ENCODE measurements at places on chromosomes 7 and 10. TPM values are rescaled to one million over a fixed set of nuclear protein-coding genes. Genes with fewer than 3 reads are reported as not detected.

DNA sequence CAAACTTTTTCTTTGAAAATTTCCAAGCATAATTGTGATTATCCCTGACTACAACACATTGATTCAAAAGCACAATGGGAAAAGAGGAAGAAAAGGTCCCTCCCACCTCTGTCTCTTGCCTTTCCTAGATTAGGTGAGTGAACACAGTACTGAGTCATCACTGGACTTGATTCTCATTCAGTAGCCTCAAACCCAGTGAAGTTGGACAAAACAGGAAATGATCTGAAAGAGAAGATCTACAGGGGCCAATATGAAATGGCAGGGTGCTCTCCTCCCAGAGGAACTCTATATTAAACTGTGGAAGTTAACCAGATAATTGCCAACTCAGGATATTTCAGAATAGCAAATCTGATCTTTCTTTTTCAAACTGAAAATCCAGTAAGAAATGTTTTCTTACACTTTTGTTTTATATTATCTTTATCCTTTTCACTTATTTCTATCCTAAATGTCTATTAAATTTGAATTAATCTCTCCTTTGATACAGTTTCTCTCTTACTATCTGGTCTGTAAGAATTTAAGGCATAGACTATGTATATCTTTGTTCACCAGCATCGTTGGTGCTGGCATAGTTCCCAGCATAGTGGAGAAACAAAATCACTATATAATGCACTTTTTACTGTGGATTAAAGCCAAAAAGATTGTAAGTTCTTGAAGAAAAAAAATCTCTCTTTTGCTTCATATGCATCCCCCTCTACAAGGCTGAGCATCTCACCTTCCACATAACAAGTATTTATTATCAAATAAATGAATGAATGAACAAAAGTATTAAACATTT lies 41.4 kb upstream of the IKZF1 start:
- H3K36me3 ChIP-seq = no peaks in the 10 kb centered on the region
- no peaks in the 10 kb centered on the region for H3K4me1 ChIP-seq
- no peaks in the 10 kb centered on the region for H3K27me3 ChIP-seq
- no peak overlapping the region for H3K27ac ChIP-seq
- H3K4me3 ChIP-seq = no peak overlapping the region

DNA sequence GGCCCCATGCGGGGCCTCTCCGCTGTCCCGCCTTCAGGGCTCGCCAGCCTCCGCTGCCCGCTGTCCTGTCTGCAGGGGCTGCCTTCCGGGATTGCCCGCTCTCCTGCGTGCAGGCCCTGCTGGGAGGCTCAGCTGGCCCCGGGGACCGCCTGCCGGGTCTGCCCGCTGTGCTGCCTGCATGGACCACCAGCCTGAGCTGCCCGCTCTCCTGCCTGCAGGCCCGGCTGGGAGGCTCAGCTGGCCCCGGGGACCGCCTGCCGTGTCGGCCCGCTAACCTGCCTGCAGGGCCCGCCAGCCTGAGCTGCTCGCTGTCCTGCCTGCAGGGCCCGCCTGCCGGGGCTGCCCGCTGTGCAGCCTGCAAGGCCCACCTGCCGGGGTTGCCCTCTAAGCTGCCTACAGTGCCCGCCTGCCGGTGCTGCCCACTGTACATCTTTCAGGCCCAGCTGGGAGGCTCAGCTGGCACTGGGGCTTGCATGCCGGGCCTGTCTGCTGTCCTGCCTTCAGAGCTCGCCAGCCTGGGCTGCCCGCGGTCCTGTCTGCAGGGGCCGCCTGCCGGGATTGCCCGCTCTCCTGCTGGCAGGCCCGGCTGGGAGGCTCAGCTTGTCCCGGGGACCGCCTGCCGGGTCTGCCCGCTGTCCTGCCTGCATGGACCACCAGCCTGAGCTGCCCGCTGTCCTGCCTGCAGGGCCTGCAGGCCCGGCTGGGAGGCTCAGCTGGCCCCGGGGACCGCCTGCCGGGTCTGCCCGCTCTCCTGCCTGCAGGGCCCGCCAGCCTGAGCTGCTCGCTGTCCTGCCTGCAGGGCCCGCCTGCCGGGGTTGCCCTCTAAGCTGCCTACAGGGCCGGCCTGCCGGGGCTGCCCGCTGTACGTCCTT lies 165.1 kb downstream of the GLRX3 start:
- H3K4me3 ChIP-seq = peak overlapping the region; percentile 59
- no peaks in the 10 kb centered on the region for H3K36me3 ChIP-seq
- H3K27me3 ChIP-seq = no peaks in the 10 kb centered on the region
- no peak for DNase-seq
- peak overlapping the region; percentile 12 for H3K27ac ChIP-seq
- H3K4me1 ChIP-seq = no peaks in the 10 kb centered on the region

- no peaks in the 10 kb centered on the region for H3K27me3 ChIP-seq
- H3K4me1 ChIP-seq = no peaks in the 10 kb centered on the region
- no peaks in the 10 kb centered on the region for H3K36me3 ChIP-seq
- DNase-seq = no peak
- H3K27ac ChIP-seq = no peak overlapping the region
These were observed 21.3 kb upstream of the SPOCK2 start for GRCh38 chr10:72109636-72110157.

DNA sequence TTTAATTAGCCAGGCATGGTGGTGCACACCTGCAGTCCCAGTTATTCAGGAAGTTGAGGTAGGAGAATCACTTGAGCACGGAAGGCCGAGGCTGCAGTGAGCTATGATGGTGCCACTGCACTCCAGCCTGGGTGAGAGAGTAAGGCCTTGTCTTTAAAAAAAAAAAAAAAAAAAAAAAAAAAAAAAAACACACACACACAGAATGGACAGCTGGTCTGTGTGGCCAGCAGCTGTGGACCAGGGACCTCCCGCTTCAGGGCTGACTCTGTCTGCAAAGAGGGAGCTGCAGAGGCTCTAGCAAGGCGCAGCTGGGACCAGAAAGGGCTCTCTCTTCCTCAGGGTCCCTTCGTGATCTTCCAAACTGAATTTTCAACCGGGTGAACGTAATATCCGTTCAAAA lies 53.6 kb upstream of the DNAAF5 start:
- H3K27ac ChIP-seq = no peak overlapping the region
- no peaks in the 10 kb centered on the region for H3K27me3 ChIP-seq
- H3K4me3 ChIP-seq = no peak overlapping the region
- H3K36me3 ChIP-seq = no peaks in the 10 kb centered on the region
- H3K4me1 ChIP-seq = no peaks in the 10 kb centered on the region

DNA sequence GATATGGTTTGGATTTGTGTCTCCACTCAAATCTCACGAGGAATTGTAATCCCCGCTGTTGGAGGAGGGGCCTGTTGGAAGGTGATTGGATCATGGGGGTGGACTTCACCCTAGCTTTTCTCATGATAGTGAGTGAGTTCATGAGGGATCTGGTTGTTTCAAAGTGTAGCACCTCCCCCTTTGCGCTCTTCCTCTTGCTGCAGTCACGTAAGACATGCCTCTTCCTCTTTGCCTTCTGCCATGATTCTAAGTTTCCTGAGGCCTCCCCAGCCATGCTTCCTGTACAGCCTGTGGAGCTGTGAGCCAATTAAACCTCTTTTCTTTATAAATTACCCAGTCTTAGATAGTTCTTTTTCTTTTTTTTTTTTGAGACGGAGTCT lies 17.1 kb downstream of the CDNF start:
- H3K27ac ChIP-seq = no peak overlapping the region
- no peak overlapping the region for H3K4me3 ChIP-seq
- no peaks in the 10 kb centered on the region for H3K4me1 ChIP-seq

GRCh38 chr7:29510028-29510427 lies 53.6 kb upstream of the PRR15 start:
- H3K27me3 ChIP-seq = no peaks in the 10 kb centered on the region
- no peak overlapping the region for H3K27ac ChIP-seq
- peaks cover 5% of the 10 kb centered on the region for H3K36me3 ChIP-seq
- H3K4me3 ChIP-seq = no peak overlapping the region
- H3K4me1 ChIP-seq = no peaks in the 10 kb centered on the region

DNA sequence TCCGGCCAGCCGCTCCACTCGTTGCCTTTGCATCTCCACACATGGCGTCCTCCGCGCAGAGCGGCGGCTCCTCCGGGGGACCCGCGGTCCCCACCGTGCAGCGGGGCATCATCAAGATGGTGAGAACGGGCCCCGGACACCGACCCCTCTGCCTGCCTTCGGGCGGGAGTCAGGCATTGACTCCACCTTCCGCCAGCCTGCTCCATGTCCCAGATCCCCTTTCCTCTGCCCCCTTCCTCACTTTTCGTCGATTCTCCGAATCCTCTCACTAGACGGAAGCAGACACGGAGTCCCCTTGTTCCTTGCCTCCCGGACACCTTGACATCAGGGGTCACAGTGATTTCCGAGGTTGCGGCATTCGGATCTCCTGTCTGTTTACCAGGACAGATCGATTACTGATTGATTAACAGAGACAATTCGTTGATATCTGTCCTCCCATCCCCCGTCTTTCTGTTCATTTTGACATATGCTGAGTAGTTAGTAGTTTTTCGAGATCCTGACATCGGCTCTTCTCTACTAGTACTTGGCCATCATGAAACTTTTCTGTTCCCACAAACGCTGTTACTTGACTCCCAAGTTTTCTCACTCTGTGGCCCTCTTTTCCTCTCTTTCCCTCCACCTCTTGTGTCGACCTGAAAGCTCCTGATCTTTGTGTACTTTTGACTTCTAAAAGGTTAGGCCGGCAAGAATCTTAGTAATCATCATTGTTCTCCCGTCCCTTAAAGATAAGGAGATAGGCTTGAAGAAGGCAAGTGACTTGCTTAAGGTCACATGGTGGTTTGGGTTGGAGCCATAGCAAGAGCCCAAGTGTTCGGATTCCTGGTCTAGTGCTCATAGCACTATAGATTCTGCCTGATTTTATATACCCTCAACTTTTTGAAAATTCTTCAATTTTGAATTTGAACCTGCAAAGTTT lies 597 bp downstream of the SND1 start:
- DNase-seq = no peak
- H3K4me3 ChIP-seq = peak overlapping the region; percentile 79
- H3K4me1 ChIP-seq = no peaks in the 10 kb centered on the region
- no peaks in the 10 kb centered on the region for H3K36me3 ChIP-seq
- H3K27ac ChIP-seq = no peak overlapping the region

GRCh38 chr7:130492523-130493274 lies 814 bp downstream of the MEST start:
- H3K36me3 ChIP-seq = no peaks in the 10 kb centered on the region
- H3K27me3 ChIP-seq = no peaks in the 10 kb centered on the region
- no peaks in the 10 kb centered on the region for H3K4me1 ChIP-seq
- peak; percentile 73 for DNase-seq

GRCh38 chr7:137080516-137081203 lies 212.2 kb downstream of the CHRM2 start:
- DNase-seq = no peak
- no peak overlapping the region for H3K27ac ChIP-seq
- H3K4me3 ChIP-seq = no peak overlapping the region

DNA sequence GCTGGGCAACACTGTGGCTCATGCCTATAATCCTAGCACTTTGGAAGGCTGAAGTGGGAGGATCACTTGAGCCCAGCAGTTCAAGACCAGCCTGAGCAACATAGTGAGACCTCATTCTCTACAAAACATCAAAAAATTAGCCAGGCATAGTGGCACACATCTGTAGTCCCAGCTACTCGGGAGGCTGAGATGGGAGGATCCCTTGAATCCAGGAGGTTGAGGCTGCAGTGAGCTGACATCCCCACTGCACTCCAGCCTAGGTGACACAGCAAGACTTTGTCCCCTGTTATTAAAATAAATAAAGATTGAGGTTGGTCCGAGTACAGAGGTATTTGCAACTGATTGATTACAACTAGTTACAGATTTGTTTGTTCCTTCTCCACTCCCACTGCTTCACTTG lies 44.1 kb downstream of the SKIDA1 start:
- no peaks in the 10 kb centered on the region for H3K27me3 ChIP-seq
- DNase-seq = no peak
- no peaks in the 10 kb centered on the region for H3K4me1 ChIP-seq
- H3K36me3 ChIP-seq = no peaks in the 10 kb centered on the region
- no peak overlapping the region for H3K27ac ChIP-seq

GRCh38 chr10:69684981-69685353 lies 54.9 kb downstream of the FAM241B start:
- peak overlapping the region; percentile 77 for H3K27ac ChIP-seq
- H3K27me3 ChIP-seq = no peaks in the 10 kb centered on the region
- no peak for DNase-seq

CYP26C1 gene
- 0.23 TPM for total RNA-seq

DNA sequence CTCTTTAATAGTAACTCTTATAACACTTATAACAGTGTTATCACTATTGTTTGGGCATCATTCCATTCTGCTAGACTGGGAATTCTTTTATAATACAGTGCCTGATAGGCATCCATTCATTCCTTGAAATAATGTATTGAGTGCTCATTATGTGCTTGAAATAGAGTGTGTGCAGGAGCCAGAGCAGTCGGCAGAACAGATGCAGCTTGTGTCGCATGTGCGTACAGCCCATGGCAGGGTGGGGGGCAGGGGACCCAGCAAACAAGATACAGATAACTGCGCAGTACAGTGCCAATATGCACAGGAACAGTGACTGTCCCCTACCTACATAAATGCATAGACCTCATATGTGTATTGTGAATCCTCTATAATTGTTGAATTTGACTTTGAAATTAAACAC lies 99.3 kb downstream of the KAT6B start:
- no peaks in the 10 kb centered on the region for H3K36me3 ChIP-seq
- no peak overlapping the region for H3K4me3 ChIP-seq
- DNase-seq = no peak
- peaks cover 12% of the 10 kb centered on the region for H3K4me1 ChIP-seq
- H3K27me3 ChIP-seq = no peaks in the 10 kb centered on the region
- H3K27ac ChIP-seq = no peak overlapping the region

SEMA3D gene
- 30.8 TPM for total RNA-seq

SVOPL gene
- total RNA-seq = not detected

MYOZ1 gene
- 3.2 TPM for total RNA-seq

DNA sequence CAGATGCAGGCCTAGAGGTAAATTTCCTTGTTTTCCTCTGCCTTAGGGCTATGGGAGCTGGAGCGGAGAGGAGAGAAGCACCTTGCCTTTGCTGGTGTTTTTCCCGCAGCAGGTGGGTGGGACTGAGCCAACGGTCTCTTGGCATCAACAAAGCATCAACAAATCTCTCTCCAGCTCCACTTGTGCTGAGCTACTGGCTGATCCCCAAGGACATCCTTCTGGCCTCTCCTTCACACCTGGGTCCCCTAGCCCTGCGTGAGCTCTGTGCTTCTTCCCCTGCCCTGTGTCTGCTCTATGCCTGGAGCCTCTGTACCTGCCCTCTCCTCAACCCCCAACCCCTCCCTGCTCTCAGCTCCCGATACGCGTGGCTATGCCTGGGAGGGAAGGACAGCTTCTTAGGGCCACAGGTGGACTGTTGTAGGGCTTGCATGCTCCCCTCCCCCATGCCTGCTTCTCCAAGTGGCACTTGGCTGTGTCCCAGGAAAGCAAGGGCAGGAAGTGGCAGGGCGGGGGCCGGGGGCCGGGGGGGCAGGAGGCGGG lies 3.2 kb upstream of the CLDN4 start:
- H3K4me1 ChIP-seq = no peaks in the 10 kb centered on the region
- H3K36me3 ChIP-seq = no peaks in the 10 kb centered on the region
- no peak overlapping the region for H3K4me3 ChIP-seq
- peaks cover 2% of the 10 kb centered on the region for H3K27me3 ChIP-seq
- no peak overlapping the region for H3K27ac ChIP-seq
- no peak for DNase-seq
